GM23248 (cell line): ENCODE measurements at places on chromosomes 3 and 15.

- H3K27ac ChIP-seq: peak overlapping the region; percentile 50
- DNase-seq: peak; percentile 48
- H3K4me1 ChIP-seq: peaks cover 8% of the 10 kb centered on the region; the same call in 1 of the 2 replicates
These were observed 63.9 kb downstream of the PGPEP1L start for GRCh38 chr15:98943601-98944151.

- DNase-seq: no peak
- no peak overlapping the region for H3K27ac ChIP-seq
- no peaks in the 10 kb centered on the region; the same call in 1 of the 2 replicates for H3K27me3 ChIP-seq
- H3K4me3 ChIP-seq: no peak overlapping the region
These were observed 473.9 kb upstream of the PPP2R3A start for GRCh38 chr3:135491491-135492205.

- H3K36me3 ChIP-seq: no peaks in the 10 kb centered on the region
- peak overlapping the region; percentile 7; the same call in 1 of the 2 replicates for H3K4me3 ChIP-seq
- H3K27me3 ChIP-seq: no peaks in the 10 kb centered on the region
These were observed 280.4 kb downstream of the ULK4 start for GRCh38 chr3:41681479-41681878.

DNA sequence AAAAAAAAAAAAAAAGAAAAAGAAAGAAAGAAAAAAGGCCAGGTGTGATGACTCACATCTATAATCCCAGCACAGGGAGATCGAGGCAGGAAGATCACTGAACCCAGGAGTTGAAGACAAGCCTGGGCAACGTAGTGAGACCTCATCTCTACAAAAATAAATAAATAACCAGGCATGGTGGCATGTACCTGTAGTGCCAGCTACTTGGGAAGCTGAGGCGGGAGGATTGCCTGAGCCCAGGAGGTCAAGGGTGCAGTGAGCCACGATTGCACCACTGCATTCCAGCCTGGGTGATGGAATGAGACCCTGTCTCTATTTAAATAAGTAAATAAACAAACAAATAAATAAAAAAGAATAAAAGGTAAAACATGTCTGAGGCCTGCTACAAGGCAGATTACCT, 39.3 kb upstream of the LACTB start:
- no peaks in the 10 kb centered on the region for H3K36me3 ChIP-seq
- DNase-seq: no peak
- peaks cover 15% of the 10 kb centered on the region for H3K4me1 ChIP-seq
- no peak overlapping the region for H3K4me3 ChIP-seq
- no peak overlapping the region for H3K27ac ChIP-seq

- peaks cover 14% of the 10 kb centered on the region; the same call in 1 of the 2 replicates for H3K27me3 ChIP-seq
- no peaks in the 10 kb centered on the region for H3K36me3 ChIP-seq
- DNase-seq: no peak
- H3K4me1 ChIP-seq: 0 out of 2 replicates have a peak, but pooled peaks cover 10% of the 10 kb centered on the region
These were observed 6.4 kb upstream of the FMN1 start for GRCh38 chr15:33200903-33201302.

- no peaks in the 10 kb centered on the region for H3K27me3 ChIP-seq
- H3K4me3 ChIP-seq: no peak overlapping the region
- no peak for DNase-seq
- H3K4me1 ChIP-seq: no peaks in the 10 kb centered on the region
- no peaks in the 10 kb centered on the region for H3K36me3 ChIP-seq
- H3K27ac ChIP-seq: no peak overlapping the region
These were observed 22.2 kb downstream of the FAM174B start for GRCh38 chr15:92633418-92633817.

DNA sequence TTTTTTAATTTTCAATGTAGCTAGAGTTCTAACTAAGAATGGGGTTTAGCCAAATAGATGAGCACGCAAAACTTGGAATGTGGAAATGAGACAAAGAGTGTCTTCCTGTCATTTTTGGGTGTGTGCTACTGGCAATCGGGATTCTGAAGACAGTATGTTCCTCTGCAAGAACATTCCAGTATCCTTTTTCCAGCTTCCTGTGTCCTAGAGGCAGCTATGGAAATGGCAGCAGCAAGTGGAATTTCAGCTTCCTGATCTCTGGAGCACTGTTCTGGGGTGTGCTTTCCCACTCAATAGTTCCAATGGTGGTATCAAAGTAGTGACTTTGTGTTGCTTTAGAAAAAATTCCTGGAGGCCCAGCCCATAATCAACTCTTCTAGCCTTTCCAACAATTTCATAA, 642.9 kb upstream of the KCNMB2 start:
- no peak overlapping the region for H3K4me3 ChIP-seq
- no peaks in the 10 kb centered on the region for H3K36me3 ChIP-seq
- H3K27ac ChIP-seq: no peak overlapping the region
- no peaks in the 10 kb centered on the region for H3K4me1 ChIP-seq
- DNase-seq: peak; percentile 4
- no peaks in the 10 kb centered on the region for H3K27me3 ChIP-seq

DNA sequence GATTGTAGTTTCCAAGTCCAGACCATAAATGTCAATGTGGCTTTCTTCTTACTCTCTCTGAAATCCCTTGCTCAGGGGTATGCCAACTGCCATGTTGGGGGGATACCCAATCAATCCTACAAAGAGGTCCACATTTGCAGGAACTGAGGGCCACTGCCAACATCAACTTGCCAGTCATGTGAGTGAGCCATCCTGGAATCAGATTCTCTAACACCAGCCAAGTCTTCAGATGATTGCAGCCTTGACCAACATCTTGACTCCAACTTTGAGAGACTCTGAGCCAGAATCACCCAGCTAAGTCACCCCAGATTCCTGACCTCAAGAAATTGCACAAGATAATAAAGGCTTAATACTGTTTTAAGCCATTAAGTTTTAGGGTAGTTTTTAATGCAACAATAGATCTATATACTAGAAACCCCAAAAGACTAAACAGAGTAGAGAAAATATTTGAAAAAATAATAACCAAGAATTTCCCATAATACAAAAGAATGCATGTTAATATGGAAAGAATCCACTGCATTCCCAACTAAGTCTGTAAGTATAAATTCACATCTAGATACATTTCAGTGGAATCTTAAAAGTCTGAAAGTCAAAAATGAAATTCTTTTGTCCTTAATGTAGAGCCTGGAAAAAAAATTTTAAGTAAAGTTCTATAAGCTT, 22.4 kb downstream of the ISG20 start:
- H3K27ac ChIP-seq: peak overlapping the region; percentile 11; the same call in 1 of the 2 replicates
- DNase-seq: peak; percentile 63
- H3K4me1 ChIP-seq: peaks cover 31% of the 10 kb centered on the region
- no peaks in the 10 kb centered on the region for H3K27me3 ChIP-seq
- no peak overlapping the region for H3K4me3 ChIP-seq

DNA sequence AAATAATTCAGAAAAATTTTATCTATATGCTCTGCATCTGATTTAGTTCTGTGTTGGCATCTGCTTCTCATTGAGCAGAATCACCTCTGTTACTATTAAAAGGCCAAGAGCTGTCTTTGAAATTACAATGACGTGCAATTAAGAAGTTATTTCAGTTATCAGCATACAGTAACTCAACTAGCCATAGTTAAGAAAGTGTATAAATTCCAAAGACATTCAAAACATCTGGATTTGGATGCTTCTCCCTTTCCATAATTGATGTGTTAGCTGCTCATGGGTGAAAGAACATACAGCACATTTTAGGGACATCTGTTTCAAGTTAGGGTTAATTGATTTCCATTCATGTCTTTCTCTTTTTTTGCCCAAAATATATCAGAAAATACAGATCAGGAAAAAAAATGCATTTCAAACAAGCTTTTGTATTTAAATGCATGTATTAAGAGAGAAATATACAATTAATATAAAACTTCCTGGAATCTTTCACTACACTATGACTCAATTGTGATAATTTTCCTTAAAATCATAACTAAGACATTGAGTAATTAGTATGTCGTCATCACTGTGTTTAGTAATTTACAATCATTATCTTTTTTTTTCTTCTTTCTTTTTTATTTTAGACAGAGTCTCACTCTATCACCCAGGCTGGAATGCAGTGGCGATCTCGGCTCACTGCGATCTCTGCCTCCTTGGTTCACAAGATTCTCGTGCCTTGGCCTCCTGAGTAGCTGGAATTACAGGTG, 82.7 kb upstream of the MBNL1 start:
- no peak overlapping the region for H3K27ac ChIP-seq
- peak; percentile 27 for DNase-seq
- no peak overlapping the region for H3K4me3 ChIP-seq
- peaks cover 14% of the 10 kb centered on the region for H3K4me1 ChIP-seq
- no peaks in the 10 kb centered on the region for H3K36me3 ChIP-seq

- peaks cover 24% of the 10 kb centered on the region for H3K4me1 ChIP-seq
- H3K27me3 ChIP-seq: no peaks in the 10 kb centered on the region
- H3K4me3 ChIP-seq: no peak overlapping the region
- H3K27ac ChIP-seq: no peak overlapping the region
These were observed 395.3 kb upstream of the TPRG1 start for GRCh38 chr3:188776447-188776846.

DNA sequence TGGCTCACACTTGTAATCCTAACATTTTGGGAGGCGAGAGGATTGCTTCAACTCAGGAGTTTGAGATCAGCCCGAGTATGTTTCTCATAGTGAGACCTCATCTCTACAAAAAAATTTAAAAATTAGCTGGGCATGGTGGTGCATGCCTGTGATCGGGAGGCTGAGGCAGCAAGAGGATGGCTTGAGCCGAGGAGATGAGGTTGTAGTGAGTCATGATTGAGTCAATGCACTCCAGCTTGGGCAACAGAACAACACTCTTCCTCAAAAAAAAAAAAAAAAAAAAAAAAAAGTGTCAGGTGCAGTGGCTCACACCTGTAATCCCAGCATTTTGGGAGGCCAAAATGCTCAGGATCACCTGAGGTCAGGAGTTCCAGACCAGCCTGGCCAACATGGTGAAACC, 2.4 kb downstream of the RPL39L start:
- no peak overlapping the region for H3K4me3 ChIP-seq
- peak; percentile 80 for DNase-seq
- no peak overlapping the region for H3K27ac ChIP-seq
- no peaks in the 10 kb centered on the region for H3K27me3 ChIP-seq
- H3K4me1 ChIP-seq: 0 out of 2 replicates have a peak, but pooled peaks cover 4% of the 10 kb centered on the region
- H3K36me3 ChIP-seq: no peaks in the 10 kb centered on the region

DNA sequence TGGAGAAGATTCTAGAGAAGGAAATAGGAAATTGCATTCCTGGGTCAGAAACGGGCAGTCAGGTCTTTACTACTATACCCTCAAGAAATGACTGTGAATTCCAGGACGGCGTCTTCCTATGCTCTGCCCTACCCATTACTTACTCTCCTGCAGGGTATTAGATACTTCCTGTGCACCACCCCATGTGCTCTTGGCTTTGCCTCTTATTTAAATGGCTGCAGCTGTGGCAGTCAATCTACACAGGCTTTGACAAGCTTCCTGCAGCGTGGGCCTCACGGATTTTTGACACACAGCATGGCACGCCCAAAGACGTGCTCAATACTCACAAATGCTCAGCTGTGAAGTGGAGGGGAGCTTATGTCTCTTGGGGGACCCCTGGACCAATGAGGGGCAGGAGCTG, 206.1 kb downstream of the SV2B start:
- H3K4me3 ChIP-seq: no peak overlapping the region
- H3K4me1 ChIP-seq: no peaks in the 10 kb centered on the region
- no peak overlapping the region for H3K27ac ChIP-seq
- H3K36me3 ChIP-seq: no peaks in the 10 kb centered on the region
- DNase-seq: no peak

DNA sequence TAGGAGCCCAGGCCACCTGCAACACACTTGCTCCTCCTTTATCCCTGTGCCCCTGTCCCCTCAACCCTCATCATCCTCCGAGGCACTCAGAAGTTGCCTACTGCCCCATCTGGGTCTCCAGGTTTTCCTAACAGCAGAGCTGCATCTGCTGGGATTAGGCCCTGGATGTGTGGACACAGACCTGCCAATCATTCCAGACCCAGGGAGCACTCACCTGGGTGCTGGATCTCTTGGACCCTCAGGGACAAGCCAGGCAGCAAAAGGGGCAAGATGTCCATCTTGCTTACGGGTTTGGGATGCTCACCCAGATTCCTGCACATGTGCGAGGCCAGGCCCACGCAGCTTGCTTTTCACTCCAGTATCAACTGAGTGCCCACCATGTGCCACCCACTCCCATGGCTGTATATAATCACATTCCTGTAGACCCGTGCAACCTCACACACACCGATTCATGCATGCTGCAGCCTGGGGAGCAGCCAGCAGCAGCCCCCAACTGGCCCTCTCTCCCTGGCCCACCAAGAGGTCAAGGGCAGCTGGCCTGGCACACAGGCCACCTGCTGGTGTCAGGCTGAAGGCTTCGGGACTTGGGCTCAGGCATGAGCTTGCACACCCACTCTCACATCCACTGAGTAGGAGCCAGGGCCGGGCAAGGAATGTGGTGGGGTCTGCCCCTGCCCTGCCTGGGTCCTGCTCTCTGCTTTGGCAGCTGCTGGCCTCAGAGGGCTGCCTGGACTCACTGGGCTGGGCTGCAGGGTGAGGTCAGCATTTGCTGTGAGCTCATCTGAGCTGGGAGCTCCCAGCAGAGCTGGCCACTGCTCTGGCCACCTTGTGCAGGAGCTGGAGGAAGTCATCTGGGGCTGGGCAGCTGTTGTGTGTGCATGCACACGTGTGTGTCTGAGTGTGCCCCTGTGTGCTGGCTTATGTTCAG, 14.9 kb downstream of the PRKCD start:
- H3K27ac ChIP-seq: no peak overlapping the region
- DNase-seq: peak; percentile 20
- no peaks in the 10 kb centered on the region for H3K27me3 ChIP-seq
- no peak overlapping the region for H3K4me3 ChIP-seq

GRCh38 chr15:40754574-40754882, 526 bp downstream of the RMDN3 start:
- peak overlapping the region; percentile 40 for H3K27ac ChIP-seq
- H3K4me1 ChIP-seq: no peaks in the 10 kb centered on the region; the same call in 1 of the 2 replicates
- DNase-seq: peak; percentile 66
- H3K36me3 ChIP-seq: peaks cover 11% of the 10 kb centered on the region; the same call in 1 of the 2 replicates
- H3K4me3 ChIP-seq: peak overlapping the region; percentile 99
- H3K27me3 ChIP-seq: no peaks in the 10 kb centered on the region

GRCh38 chr15:49530092-49530491, 90.5 kb downstream of the FAM227B start:
- no peak overlapping the region for H3K4me3 ChIP-seq
- no peak overlapping the region for H3K27ac ChIP-seq
- H3K4me1 ChIP-seq: no peaks in the 10 kb centered on the region

- 0 out of 2 replicates have a peak, but pooled peaks cover 11% of the 10 kb centered on the region for H3K4me1 ChIP-seq
- no peaks in the 10 kb centered on the region for H3K27me3 ChIP-seq
- peak; percentile 38 for DNase-seq
- H3K4me3 ChIP-seq: no peak overlapping the region
- H3K36me3 ChIP-seq: no peaks in the 10 kb centered on the region
- H3K27ac ChIP-seq: no peak overlapping the region
These were observed 10.7 kb upstream of the TRPM7 start for GRCh38 chr15:50697109-50697797.
